GM23248 (cell line): ENCODE measurements at places on chromosomes 2 and 18. TPM values are rescaled to one million over a fixed set of nuclear protein-coding genes. Genes with fewer than 3 reads are reported as not detected.
A peak's percentile ranks its signal among the peaks of the same experiment; 100 is the strongest.

GRCh38 chr2:120503793-120504571, 158.0 kb downstream of the INHBB start:
- peak; percentile 93 for DNase-seq

GRCh38 chr2:23096906-23097602, 287.9 kb upstream of the KLHL29 start:
- no peak for DNase-seq

DNA sequence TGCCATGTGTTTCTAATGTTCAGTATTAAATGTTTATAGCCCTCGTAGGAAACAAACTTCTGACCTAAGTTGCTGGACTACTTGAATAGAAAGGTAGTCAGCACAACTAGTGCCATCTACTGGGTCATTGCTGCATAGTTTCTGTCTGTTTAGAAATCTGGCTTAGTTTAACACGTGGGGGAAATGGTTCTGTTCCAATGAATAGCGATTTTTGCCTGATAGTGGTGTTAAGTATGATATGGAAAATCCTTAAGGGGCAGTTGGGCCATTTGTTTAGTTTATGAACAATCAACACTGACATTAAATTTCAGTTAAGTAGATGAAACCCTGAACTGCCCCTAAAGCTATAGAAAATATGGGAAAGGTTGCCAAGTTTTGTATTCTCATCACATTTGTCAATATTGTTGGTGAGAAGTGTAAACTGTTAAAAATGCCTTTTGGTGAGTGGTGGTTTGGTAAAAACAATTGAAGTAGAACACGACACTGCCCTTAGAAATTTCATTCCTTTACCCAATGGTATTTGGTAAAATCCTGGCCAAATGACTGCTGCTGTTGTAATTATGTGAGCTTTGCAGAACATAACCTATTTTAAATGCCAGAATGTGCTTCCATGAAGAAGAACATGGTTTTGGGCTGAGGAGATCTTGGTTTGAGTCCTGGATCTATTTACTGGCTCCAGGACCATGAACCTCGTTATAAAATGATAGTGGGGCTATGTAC, 13.2 kb downstream of the NABP1 start:
- peak; percentile 88 for DNase-seq

GRCh38 chr2:100741880-100742276, 78.1 kb upstream of the NPAS2 start:
- peak; percentile 51 for DNase-seq

- DNase-seq = peak; percentile 65
These were observed 80.5 kb downstream of the ZBTB7C start for GRCh38 chr18:48328473-48329210.

The CCBE1 gene
- 11.4 and 16.6 TPM in 2 replicates for total RNA-seq

The SH3YL1 gene
- 24.0 and 34.8 TPM in 2 replicates for total RNA-seq

The TDRD15 gene
- total RNA-seq = not detected in 2 replicates
